ENCODE measurements at places on chromosomes 1 and 21. TPM values are rescaled to one million over a fixed set of nuclear protein-coding genes. Genes with fewer than 3 reads are reported as not detected.

Gene CYP4X1
- total RNA-seq, result 2.1 TPM

Gene SFT2D2
- total RNA-seq, result 69.8 TPM

Gene PTPN22
- total RNA-seq, result 8.6 TPM

Gene GPR61
- under 0.01 TPM for total RNA-seq

Gene KCNA2
- total RNA-seq, result under 0.01 TPM

Gene OR2T33
- not detected for total RNA-seq

Gene PCP4
- total RNA-seq, result not detected

Gene HRNR
- total RNA-seq, result not detected

Gene SRGAP2B
- total RNA-seq, result 50.7 TPM

Gene RHOU
- total RNA-seq, result 25.9 TPM

Gene SNAPIN
- 53.4 TPM for total RNA-seq

Gene OSCP1
- 13.3 TPM for total RNA-seq

Gene RIPK4
- 6.4 TPM for total RNA-seq

Gene TDRD10
- 0.54 TPM for total RNA-seq

Gene FCGR1A
- total RNA-seq, result not detected

Gene PTBP2
- 31.8 TPM for total RNA-seq

Gene CEP104
- 18.9 TPM for total RNA-seq

Gene NUDT4B
- 46.0 TPM for total RNA-seq

Gene ENSA
- total RNA-seq, result 71.3 TPM

Gene YOD1
- total RNA-seq, result 11.7 TPM

Gene TSTD1
- 5.6 TPM for total RNA-seq

Gene EXO1
- 4.1 TPM for total RNA-seq

Gene CD84
- not detected for total RNA-seq

Gene SLC16A4
- total RNA-seq, result 57.1 TPM

Gene CYP4Z1
- under 0.01 TPM for total RNA-seq

Gene CYYR1
- total RNA-seq, result under 0.01 TPM

Gene OR2L2
- under 0.01 TPM for total RNA-seq

Gene FAM151A
- not detected for total RNA-seq

Gene KIF21B
- 0.22 TPM for total RNA-seq

Gene PTPN7
- total RNA-seq, result not detected

Gene LRRC38
- not detected for total RNA-seq

Gene NPHS2
- total RNA-seq, result not detected

Gene SLC44A3
- total RNA-seq, result 5.6 TPM

Gene RAD54L
- total RNA-seq, result 2.6 TPM

Gene EDARADD
- total RNA-seq, result 1.2 TPM

Gene PLA2G4A
- total RNA-seq, result 29.3 TPM

Gene BNIPL
- 0.32 TPM for total RNA-seq

Data from articular chondrocyte of knee joint (primary cell).